GM03348 (cell line): ENCODE measurements at places on chromosomes 12 and 14.

GRCh38 chr12:91677556-91677955 is 468.1 kb downstream of the BTG1 start:
- no peak for DNase-seq

GRCh38 chr14:85281921-85282320 is 248.0 kb upstream of the FLRT2 start:
- no peak for DNase-seq

GRCh38 chr14:72986214-72986613 is 40.7 kb downstream of the ZFYVE1 start:
- DNase-seq = no peak

DNA sequence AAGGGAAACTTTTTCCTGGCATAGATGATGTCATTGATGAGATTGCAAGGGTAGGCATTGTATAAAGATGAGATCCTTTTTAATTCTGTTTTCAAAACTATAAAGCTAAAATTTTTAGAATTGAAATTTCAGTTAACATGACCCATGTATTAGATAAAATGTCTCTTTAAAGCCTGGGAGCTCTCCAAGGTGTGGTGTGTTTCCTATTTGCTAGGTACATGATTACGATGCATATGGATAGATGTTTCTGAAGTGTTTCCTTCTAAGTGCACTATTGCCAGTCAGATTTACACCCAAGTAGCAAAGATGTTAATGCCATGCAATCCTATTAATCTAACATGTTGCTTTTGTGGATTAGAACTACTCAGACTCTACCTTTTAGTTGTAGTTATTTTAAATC is 834.7 kb downstream of the DIO2 start:
- DNase-seq = no peak

DNA sequence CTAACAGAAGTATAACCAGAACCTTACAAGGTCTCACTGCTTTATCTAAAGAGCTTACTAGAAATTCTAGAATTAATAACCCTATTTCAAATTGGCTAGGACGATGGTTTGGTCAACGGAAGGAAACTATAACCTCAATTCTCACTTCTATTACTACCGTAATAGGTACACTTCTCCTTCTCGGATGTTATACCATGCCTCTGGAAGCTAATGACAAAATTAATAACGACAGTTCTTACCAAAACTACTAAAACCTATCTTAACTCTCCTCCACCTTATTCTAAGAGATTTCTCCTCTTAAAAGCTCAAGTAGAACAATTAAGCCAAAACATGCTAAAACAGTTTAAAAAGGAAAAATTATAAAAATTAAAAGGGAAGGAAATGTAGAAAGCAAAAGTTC is 23.7 kb upstream of the UBC start:
- DNase-seq = no peak

GRCh38 chr14:89855961-89856656 is 98.4 kb downstream of the EFCAB11 start:
- DNase-seq = peak; percentile 40

GRCh38 chr12:110301065-110301806 is 20.2 kb downstream of the ATP2A2 start:
- DNase-seq = peak; percentile 14

- DNase-seq = no peak
These were observed 118.6 kb downstream of the CCDC91 start for GRCh38 chr12:28308891-28309290.

GRCh38 chr14:68977180-68977717 is 1.9 kb downstream of the ACTN1 start:
- no peak for DNase-seq

DNA sequence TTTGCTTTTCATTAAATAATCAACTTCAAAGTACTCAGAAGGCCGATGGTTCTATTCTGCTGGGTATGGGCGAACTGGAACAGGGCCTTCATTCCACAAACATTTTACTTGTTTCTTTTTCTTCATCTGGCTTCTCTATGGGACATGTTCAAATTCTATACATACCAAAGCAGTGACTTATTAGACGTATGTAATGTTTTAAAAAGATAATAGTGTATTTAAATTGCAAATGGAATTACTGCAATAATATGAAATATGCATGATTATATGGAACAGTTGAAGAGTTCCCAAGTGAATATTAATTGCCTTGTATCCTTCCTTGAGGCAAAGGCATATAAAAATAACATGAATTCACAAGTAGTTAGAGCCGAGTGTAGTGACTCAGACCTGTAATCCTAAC is 75.5 kb downstream of the FAR2 start:
- DNase-seq = no peak

DNA sequence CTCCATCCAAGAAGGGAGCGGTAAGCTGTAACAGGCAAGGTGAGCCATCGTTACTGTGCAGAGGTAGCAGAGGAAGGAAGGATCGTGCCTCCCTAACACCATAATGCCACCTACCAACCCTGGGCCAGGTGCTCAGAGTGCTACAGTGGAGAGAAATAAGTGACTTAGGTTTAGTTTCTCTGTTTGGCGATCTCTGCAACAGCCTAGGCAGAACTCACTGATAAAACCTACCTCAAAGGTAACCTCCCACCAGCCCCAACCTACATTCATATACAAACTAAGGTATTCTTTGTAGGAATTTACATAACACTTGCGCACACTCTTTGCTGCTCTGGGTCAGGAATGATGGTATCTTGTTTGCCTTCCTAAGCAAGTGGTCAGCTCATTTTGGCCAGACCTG is 93.4 kb upstream of the TMEM132D start:
- no peak for DNase-seq

DNA sequence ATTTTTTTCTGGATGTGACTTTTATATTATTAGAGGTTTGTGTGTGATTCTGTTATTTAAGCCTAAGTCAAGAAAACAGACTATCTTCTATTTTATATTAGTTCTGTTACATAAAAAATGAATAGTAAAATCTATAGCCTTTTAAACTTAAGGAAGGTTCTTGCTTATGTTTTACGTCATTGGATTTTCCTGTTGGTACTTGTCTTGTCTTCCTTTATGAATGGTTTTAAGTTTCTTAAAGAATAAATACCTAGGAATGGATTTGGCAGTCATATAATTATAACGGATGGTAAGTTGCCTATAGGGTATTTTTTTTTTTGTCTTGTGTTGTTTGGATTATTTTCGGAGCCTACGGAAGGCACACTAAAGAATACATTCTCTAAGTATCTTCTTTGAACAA is 161.8 kb upstream of the PTPRQ start:
- DNase-seq = no peak

DNA sequence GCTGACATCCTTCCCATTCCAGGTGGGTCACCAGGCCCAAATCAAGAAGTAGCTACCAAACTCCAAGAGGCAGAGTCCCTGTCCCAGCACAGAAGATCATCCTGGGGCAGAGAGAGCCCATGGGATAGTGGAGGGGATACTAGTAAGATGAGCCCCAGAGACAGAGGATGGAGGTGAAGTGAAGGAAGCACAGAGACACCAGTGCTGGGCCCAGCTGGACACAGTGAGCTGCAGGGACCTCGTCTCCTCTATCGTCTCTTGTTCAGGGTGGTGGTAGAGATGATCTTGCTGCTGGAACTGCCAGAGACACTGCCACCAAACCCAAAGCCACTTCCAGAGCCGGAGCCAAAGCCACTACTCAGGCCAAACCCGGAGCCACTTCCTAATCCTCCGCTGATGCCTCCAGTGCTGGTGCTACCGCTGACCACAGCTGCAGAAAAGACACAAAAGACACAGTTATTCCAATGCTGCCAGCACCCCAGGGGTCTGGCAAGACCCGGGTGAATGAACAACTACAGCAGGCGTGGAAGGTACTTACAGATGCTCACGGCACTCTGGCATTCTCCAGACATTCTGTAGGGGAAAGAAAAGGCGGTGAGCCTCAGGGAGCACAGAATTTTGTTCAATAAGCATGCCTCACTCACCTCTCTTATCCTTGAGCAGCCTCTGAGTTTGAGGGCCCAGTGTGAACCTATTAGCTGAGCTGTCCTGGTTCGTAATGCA is 6.9 kb downstream of the KRT4 start:
- DNase-seq = no peak

DNA sequence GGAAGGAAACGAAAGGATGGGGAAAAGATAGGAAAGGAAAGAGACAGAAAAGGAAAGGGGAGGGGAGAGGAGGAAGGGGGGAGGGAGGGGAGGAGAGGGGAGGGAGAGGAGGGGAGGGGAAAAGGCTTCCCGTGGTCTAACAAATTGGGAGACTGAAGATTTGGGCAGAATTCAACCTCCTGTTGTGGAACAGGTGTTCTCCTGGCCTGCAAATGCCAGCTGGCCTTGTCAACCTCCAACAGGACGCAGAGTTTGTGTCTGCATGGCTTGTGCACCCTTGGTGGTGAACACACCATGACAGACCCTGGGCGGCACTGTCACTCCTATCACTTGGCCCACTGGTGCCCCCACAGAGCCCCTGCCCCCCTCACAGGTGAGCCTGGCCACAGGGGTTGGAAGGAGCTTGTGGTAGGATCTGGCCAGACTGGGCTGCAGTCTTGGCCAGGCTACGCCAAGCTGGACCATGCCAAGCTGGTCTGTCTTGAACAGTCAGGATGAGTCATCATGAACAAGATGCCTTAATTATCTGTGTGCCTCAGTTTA is 321.6 kb downstream of the BCL11B start:
- no peak for DNase-seq

DNA sequence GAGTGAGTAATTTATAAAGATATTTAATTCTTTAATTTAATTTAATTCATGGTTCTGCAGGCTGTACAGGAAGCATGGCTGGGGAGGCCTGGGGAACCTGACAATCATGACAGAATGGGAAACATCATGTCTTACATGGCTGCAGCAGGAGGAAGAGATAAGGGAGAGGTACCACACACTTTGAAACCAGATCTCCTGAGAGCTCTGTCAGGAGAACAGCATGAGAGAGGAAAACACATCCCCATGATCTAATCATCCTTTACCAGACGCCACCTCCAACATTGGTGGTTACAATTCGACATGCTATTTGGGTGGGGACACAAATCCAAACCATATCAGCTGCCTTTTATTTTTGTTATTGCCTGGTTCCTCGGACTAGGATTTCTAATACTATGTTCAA is 928.6 kb downstream of the TMEM121 start:
- no peak for DNase-seq

GRCh38 chr12:84955298-84955697 is 42.7 kb upstream of the SLC6A15 start:
- no peak for DNase-seq

GRCh38 chr12:92945659-92946220 is 16.6 kb upstream of the EEA1 start:
- no peak for DNase-seq

GRCh38 chr12:57214398-57214781 is 2.2 kb upstream of the NXPH4 start:
- DNase-seq = peak; percentile 69

- peak; percentile 18 for DNase-seq
These were observed 1.7 kb downstream of the ATF7IP start for GRCh38 chr12:14367040-14367661.

GRCh38 chr12:104520242-104520900 is 63.6 kb downstream of the CHST11 start:
- DNase-seq = no peak

DNA sequence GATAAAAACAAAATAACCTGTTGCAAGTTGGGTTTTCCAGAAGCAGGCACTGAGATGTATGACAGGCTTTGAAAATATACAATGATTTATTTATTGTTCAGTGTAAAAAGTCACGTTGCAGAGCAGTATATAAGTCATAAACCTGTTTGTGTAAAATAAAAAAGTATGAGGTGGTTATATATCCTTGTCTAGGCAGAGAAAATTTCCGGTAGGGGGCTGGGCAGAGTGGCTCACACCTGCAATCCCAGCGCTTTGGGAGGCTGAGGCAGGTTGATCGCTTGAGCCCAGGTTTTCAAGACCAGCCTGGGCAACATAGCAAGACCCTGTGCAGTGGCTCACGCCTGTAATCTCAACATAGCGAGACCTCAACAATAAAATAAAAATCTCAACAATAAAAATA is 16.2 kb upstream of the PPP1CC start:
- no peak for DNase-seq

GRCh38 chr14:92412912-92413311 is 89.9 kb downstream of the SLC24A4 start:
- peak; percentile 53 for DNase-seq

DNA sequence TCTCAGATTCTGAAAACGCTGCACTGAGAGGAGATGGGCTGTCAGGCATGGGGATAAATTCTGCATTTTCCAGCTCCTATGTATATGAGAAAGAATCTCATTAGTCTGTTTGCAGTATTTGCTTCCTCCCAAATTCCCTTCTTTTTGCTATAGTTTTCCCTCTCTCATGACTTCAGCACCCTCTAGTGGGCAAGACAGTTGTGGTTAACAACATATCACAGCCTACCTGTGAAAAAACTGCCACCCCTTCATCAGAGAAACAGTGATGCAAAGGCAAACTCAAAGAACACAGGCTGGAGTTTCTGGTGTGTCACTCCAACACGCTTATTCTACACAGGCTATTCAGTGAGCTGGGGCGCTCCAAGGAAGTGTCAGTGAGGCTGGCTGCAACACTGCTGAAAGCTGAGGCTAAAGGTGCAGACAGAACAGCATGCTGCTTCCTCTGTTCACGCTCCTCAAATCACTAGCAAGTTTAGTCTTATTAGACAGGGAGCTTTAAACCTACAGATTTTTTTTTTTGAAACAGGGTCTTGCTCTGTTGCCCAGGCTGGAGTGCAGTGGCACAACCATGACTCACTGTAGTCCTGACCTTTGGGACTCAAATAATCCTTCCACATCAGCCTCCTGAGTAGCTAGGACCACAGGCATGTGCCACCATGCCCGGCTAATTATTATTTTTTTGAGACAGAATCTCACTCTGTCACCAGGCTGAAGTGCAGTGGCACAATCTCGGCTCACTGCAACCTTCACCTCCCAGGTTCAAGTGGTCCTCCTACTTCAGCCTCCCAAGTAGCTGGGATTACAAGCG is 19.3 kb downstream of the ZC2HC1C start:
- peak; percentile 74 for DNase-seq

DNA sequence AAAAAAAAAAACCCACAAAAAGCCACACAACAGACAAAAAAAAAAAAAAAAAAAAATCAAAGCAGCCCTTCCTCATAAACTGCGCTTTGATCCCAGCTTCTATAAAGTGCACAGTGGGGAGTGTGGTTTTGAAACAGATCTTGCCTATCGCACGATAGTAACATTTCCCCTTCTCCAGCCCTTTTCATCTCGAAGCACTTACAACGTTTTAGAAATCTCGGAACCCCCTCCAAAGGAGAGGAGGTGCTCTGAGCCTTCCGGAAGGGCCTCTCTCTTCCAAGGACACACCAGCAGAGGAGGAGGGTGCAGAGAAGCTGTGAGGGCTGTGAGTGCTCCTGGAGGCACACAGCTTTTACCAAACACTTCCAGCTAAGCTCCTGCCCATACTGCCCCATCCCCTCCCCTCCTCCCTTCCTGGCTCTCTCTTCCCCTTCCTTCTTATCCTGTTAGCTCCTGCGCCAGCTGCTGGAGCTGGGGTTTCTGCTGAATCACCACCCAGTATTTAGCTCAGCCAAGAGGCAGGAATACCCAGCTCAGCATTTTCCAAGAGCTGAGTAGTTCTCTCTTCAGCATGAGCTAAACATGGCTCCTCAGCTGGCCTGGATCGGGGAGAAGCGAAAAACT is 28.4 kb downstream of the SLC7A8 start:
- DNase-seq = peak; percentile 87
